ENCODE measurements at places on chromosomes 12 and 14. TPM values are rescaled to one million over a fixed set of nuclear protein-coding genes. Genes with fewer than 3 reads are reported as not detected.

GRCh38 chr14:74426202-74426582 is at the start of gene SYNDIG1L:
TSS of gene SYNDIG1L (minus strand) at chr14:74426210. CDS start at chr14:74409744, 16,466 bp downstream.
- no peak for DNase-seq

DNA sequence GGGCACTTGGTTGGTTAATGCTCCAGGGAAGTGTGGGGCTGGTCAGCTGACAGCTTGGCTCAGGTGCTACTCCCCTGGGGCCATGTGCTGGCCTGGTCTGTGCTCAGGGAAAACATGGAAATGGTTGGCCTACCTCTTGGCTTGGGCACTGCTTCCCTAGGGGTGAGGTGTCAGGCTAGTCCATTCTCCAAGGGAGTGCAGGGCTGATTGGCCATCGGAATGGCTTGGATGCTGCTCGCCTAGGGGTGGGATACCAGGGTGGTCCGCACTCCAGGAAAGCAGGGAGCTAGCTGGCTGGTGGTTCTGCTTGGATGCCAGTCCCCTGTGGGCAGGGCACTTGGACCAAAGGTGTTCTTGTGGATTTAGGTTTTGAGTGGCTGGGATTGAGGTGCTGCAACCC is 245.7 kb downstream of the RAD51B start:
- DNase-seq, result no peak

DNA sequence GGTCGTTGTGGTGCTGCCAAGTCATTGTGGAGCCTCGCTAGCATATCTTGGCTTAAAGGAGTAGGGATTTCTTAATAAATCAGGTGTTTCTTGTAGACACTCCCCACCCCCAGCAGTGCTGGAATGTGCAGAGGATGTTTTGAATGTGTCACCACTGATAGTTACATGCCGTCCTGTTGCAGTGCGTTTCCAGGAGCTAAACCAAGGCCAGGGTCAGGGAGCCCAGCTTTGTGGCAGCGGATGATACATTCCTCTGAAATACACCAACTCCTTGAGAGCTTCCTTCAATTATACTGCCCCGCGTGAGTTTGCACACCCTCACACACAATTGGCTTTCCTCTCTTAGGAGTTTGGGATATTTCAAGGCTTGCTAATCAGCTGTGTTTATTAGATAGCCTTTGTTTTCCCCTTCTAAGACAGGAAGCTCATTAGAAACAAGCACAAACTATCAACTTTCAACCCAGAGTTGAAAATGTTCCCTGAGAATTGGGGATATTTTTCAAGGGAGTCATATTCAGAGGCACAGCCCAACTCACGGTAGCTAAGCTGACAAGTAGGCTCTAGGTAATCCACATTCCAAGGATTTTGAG is 154.9 kb downstream of the C12orf75 start:
- DNase-seq, result peak; percentile 86

The CCT2 gene
- 797 TPM for total RNA-seq

DNA sequence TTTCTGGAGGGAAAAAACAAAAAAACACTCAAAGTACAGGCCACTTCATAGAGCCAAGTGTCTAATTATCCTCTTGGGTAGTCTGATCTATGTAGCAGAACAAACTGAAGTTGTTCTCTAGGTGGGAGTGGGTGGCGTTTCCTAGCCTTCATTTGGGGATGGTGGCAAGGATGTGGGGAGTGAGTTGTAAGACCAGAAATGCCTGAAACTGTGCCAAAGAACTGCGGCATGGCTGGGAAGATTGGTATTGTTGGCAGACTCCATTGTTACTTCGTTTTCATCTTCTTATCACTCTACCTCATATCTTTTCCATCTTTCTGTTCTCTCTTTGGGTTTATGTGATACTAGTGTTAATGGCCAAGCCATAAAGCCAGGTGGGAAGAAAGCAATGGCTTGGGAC is 177.3 kb upstream of the DDHD1 start:
- DNase-seq, result peak; percentile 67

The YEATS4 gene
- 77.3 TPM for total RNA-seq

The MIP gene
- not detected for total RNA-seq

The HHIPL1 gene
- total RNA-seq, result 2.5 TPM

DNA sequence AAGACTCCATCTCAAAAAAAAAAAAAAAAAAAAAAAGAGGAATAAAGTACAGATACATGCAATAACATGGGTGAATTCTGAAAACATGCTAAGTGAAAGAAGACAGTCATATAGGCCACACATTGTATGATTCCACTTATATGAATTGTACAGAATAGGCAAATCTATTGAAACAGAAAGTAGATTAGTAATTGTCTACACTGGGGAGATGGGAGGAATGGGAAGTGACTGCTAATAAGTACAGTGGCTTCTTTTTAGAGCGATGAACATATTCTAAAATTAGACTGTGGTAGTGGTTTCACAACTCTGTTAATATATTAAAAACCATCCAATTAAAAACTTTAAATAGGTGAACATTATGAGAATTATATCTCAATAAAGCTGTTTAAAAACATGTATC is 74.4 kb downstream of the ANKS1B start:
- no peak for DNase-seq

The CATSPERB gene
- not detected for total RNA-seq

DNA sequence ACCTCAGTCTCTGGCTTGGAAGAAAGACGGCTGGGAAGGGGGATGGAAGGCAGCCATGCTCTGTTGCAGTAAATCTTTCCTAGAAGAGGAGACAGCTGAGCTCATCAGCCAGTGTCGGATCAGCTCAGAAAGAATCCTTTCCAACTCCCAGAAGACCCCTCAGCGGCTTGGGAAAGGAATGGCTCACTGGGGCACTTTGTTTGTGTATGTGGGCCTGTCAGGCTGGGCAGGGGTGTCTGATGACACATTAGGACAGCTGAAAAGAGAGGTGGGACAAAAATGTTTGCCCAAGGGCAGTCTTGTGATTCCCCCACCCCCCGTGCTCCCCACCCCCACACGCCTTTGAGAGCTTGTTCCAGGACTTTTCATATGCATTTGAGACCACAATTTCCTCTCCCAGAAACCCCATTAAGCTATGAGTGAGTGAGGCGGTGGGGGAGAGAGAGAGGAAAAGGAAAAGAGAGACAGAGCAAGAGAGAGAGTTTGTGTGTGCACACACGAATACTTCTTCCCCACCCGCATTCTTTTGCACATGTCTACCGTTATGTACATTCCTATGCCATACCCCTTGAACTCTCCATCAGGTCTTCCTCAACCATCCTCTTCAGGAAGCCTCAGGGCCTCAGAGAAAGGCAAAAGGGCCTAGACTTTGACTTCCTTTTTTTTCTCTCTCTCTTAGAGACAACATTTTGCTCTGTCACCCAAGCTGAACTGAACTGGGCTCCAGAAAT is 198.9 kb downstream of the ZFP36L1 start:
- peak; percentile 73 for DNase-seq

DNA sequence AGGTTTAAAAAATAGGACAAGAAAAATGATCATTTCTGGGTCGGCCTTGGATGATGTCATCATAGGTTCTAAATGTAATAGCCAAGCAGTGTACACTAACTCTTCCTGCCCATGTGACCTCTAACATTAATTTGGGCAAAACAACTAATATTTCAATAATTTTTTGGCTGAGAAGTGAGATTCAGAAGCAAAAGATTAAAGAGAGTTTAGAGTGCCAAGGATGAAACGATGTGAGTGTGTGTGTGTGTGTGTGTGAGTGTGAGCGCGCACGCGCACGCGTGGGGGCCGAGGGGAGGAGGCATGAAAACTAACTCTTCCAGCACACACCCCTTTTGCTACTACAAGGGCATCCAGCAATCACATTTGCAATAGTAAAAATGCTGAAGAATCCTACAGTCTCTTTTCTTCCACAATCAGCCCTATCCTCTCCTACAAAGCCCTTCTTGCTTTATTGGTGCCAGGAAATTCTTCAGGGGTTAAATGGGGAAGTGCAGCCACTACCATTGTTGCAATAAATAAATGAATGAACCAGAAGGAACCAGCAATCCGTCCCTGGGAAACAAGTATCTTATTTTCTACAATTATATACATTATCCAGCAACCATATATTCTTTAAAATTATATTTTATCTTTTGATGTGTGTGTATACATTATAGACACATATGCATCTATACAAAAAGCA is 52.9 kb downstream of the PEBP1 start:
- DNase-seq, result peak; percentile 19

The EPYC gene
- total RNA-seq, result not detected

- DNase-seq, result peak; percentile 15
Observed at GRCh38 chr12:107331471-107331870, 238.1 kb upstream of the CRY1 start.

The CCDC177 gene
- not detected for total RNA-seq

DNA sequence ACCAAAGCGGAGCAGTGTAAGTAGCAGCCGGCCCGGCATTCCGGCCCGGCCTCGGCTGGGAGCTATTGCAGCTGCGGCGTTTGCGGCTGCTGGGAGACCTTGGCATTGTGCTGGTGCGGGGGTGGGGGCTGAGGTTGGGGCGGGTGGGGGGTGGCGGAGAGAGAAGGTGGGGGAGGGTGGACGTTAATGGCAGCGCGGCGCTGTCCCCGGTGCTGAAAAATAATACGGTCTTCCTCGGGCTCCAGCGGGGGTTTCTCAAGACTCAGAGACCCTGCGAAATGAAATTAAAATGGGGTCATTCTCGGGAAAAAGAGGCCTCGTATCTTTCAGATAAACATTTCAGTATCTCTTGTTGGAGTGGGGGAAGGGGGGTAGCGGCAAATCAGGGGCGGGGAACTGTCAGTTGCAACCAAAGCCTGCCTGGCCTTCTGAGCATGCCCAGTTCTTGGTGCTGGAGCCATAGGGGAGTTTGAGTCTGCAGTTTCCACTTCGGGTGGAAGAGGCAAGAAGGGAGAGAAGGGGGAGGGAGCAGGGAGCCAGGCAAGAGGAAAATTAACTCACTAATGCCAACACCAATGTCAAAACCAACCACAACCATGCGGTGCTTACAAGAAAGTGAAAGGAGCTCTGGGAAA is 414 bp downstream of the UNC79 start:
- peak; percentile 43 for DNase-seq

DNA sequence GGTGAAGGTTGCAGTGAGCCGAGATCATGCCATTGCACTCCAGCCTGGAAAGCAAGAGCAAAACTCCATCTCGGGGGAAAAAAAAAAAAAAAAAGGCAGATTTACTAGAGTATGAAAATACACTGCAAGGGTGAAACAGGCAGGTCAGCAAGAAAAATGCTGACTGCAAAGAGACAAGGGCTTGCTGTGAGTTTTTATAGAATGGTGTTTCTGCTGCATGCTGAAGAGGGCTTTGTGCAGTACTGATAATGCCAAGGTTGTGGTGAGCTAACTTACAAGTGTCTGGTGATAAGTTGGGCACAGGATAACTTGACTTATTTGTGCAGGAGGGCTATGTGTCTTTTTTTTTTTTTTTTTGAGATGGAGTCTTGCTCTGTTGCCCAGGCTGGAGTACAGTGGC is 25.9 kb upstream of the SRP54 start:
- no peak for DNase-seq

DNA sequence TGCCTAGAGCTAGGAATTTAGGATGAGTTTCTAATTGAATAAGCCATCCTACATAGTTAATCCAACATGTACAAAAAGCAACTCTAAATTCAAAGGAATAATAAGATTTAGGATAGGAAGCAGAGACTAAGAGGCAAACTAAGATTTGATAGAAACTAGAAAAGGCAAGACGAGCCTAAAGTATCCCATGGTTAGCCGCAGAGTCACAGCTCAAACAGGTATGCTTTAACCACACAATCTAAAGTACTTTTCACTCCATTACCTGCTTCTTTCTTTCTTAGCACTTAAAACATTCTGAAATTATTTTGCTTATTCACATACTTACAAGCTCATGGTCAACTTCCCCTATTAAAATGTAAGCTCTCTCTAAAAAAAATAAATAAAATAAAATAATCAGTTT is 51.8 kb downstream of the OTOGL start:
- DNase-seq, result no peak

The CCDC196 gene
- total RNA-seq, result not detected

- DNase-seq, result peak; percentile 9
Observed at GRCh38 chr12:96810477-96810876, 96.6 kb upstream of the NEDD1 start.

GRCh38 chr12:94769047-94769420 is 118.7 kb upstream of the TMCC3 start:
- DNase-seq, result no peak
